ENCODE measurements at places on chromosomes 16 and 17.

- no peak for DNase-seq
Observed at GRCh38 chr17:34706029-34706428, 126.6 kb downstream of the TMEM132E start.

DNA sequence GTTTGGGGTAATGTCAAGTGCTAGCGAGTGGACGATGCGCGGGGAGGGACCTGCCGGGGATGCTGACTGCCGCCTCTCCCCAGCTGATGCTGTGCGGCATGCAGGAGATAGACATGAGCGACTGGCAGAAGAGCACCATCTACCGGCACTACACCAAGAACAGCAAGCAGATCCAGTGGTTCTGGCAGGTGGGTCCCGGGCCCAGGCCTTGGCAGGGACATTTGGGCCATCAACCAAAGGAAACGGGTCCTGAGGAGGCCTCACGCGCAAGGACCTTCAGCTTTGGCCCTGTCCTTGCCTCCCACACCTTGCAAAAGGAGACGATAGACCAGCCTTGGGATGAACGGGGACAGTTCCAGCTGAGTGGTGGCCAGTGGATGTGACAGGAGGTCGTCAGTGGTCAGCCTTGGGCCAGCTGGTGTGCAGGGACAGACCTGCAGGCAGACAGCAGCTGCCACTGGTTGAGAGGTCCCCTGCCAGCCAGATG lies 13.6 kb upstream of the CLEC18A start:
- no peak for DNase-seq

DNA sequence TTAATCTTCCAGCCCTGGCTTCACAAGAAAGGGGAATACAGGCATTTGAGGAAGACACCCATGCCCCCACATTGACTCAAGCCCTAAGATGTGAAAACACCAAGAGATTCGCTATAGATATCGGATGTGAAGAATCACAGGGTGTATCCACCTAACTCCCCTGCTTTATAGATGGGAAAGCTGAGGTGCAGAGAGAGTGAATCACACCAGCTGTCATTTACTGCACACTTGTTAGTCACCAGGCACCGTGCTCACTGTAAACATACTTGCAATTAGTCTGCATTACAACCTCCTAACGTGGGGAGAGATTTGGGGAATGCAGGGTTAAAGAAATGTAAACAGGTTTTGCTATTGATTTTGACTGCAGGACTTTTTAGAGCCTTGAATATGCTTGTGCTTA lies 325.5 kb downstream of the C16orf95 start:
- no peak for DNase-seq

GRCh38 chr16:29985271-29985811 lies 10.1 kb downstream of the HIRIP3 start:
- DNase-seq: no peak

DNA sequence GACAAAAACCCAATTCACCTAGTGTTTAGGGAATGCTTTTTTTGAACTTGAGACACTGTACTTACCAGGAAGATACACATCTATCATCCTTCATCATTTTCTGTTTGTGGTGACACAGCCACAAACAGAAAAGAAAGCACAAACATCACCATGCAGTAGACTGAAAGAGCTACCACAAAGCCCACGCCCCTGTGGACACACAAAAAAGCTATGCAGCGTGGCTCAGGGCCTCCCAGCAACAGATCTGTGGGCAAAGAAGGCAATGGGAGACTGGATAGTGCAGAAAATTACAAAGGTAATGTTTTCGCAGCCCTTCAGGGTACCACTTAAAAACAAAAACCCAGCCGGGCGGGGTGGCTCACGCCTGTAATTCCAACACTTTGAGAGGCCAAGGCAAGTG lies 9.6 kb downstream of the COTL1 start:
- DNase-seq: no peak

- DNase-seq: no peak
Observed at GRCh38 chr17:45867702-45868101, 23.0 kb downstream of the SPPL2C start.

DNA sequence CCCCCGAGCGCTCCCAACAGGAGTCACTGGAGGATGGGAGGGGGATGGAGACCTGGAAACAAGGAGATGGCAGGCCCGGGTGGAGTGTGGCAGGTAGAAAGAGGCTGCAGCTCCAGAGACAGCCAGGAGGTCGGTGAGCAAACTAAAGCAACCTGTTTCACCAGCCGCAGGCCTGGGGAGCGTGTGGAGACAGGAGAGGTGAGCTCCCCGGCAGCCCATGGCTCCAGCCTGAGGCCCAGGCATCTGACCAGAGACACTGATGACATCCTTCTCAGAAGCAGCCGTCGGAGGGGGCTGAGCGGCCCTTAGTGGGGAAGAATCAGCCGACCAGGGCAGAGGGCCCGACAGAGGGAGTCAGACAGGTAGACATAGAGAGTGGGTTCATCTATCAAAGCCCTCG lies 165.1 kb downstream of the ZNF423 start:
- DNase-seq: no peak

GRCh38 chr17:74592087-74592990 lies at the start of gene CD300LD:
CD300LD (minus strand) TSS chr17:74592283; CDS start chr17:74592202, 81 bp downstream.
- DNase-seq: no peak

GRCh38 chr16:14092561-14092960 lies 21.4 kb downstream of the MRTFB start:
- no peak for DNase-seq

- peak; percentile 31 for DNase-seq
Observed at GRCh38 chr16:22813223-22813947, 577 bp upstream of the HS3ST2 start.

- DNase-seq: no peak
Observed at GRCh38 chr17:35614810-35615209, 27.7 kb downstream of the AP2B1 start.

GRCh38 chr17:32104158-32104557 lies 38.1 kb upstream of the RHOT1 start:
- no peak for DNase-seq

DNA sequence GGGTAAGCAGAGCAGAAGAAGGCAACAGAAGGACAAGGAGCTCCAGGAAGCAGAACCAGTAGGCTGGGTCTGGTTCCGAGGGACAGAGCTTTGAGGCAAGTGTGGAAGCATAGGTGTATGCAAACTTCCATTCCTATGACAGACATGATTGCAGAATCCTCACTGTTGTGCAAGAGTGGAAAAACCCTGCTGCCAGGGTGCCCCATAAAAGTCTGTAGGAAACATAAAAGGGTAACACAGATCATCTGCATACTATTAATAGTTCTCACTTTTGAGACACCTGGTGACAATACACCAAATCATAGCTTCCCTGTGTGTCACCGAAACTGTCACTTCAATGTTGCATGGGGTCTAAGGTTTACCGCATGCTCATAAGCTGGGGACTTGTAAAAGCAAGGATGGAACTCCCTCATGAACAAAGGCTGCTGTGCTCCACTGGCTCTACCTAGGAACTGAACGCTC lies 39.7 kb downstream of the ARHGAP17 start:
- DNase-seq: no peak

DNA sequence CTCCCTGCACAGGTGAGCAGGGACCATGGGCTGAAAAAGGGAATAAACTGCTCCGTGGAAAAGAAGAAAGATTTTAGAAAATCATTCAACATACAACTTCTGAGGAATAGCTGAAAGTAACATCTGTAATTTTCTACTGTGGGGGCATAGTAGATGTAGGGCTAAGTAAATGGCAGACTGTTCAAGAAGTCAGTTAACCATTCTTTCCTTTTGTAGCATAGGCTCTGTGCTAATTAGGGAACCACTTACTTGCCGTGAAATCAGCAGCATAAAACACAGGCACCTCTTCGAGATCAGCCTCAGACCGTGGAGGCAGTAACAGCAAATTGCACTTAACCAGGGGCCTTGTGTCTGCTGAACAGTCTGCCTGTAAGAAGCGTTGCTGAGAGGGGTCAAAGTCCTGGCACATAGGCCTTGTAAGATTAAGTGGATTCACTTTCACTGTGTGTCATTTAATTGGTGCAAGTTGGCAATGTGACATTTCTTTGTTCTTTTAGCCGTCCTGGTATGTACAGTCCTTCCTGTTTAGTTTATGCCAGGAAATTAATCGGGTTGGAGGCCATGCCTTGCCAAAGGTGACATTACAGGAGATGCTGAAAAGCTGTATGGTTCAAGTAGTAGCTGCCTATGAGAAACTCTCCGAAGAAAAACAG lies 10.4 kb downstream of the COG1 start:
- DNase-seq: no peak

GRCh38 chr16:10957771-10958482 lies 13.6 kb downstream of the CLEC16A start:
- no peak for DNase-seq

DNA sequence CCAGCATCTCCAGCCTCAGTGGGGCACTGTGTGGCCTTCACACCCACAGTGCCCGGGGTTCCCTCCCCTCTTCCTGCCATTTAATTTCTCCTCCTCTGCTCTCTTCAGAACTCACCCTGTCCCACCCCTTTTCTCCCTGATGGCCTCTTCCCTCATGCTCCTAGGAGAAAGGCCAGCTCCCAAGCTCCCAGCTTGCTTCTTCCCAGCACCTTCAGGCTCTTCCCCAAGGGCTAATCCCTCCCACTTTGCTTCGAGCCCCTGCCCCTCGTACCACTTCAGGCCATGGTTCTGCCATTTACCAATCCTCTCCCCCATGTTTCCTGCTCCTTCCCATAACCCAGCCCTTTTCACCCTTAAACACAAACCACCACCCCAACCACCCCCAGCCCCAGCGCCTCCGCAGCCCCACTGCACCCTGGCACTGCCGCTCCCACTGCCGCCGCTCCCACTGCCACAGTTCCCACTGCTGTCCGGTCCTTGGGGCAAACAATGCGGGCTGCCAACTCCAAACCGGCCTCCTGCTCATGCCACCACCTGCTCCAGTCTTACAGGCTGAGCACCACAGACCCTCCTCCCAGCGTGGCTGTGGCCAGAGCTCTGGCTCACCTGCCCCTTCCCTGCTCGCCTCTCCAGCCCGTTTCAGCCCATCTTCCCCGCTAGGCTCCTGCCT lies 28.6 kb downstream of the ADAM11 start:
- DNase-seq: no peak

GRCh38 chr17:43736389-43736788 lies 22.2 kb downstream of the SOST start:
- no peak for DNase-seq

GRCh38 chr16:14028202-14028601 lies 42.9 kb upstream of the MRTFB start:
- DNase-seq: no peak

GRCh38 chr16:76381096-76381495 lies 103.9 kb downstream of the CNTNAP4 start:
- DNase-seq: no peak

- DNase-seq: no peak
Observed at GRCh38 chr17:77003699-77004098, 135.5 kb downstream of the MGAT5B start.

DNA sequence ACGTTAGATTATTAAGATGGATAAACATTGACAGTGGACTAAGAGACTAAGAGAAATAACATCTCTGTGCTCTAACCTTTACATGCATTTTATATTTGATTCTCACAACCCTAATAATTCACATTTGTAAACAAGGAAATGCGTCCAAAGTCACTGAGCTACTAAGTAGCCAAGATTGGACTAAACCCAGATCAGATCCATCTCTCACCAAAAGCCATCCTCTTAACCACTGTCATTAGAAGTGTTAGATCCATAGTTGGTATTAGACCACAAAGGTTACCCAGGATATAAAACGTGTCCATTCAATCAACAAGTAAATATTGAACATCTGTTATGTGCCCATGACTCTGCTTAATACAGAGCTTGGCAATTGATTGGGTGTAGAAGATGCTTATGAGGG lies 5.2 kb downstream of the HSD17B2 start:
- DNase-seq: no peak

GRCh38 chr17:59620518-59621259 lies 994 bp downstream of the CLTC start:
- DNase-seq: peak; percentile 37
